HCT116 (cell line): ENCODE measurements at places on chromosomes 2 and 18. TPM values are rescaled to one million over a fixed set of nuclear protein-coding genes. Genes with fewer than 3 reads are reported as not detected.

Gene EML6
- total RNA-seq, result 6.6 TPM

Gene KRCC1
- 5.8 TPM for total RNA-seq

Gene GAL3ST2
- total RNA-seq, result 0.44 TPM

Gene PPP4R3B
- total RNA-seq, result 40.8 TPM

DNA sequence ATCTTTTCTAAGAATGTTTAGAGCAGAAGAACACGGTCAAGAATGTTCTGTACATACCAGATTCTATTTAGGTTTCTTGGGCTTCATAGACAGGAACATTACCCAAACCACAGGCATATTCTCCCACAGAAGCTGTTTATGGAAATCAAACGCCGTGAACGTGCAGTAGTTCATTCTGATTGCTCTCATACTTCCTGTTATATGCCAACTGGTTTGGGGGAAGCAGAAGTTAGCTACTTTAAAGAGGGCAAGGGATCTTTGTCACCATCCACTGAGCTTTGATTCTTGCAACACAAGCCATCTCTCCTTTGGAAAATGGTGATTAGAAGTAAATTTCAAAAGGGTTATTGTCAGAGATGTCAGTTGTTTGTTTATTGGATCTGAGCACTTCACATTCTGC is 182.2 kb upstream of the NRP2 start:
- no peak for DNase-seq
- H3K4me3 ChIP-seq, result no peak overlapping the region
- H3K27ac ChIP-seq, result no peak overlapping the region
- H3K27me3 ChIP-seq, result peaks cover 4% of the 10 kb centered on the region; the same call in 1 of the 2 replicates

DNA sequence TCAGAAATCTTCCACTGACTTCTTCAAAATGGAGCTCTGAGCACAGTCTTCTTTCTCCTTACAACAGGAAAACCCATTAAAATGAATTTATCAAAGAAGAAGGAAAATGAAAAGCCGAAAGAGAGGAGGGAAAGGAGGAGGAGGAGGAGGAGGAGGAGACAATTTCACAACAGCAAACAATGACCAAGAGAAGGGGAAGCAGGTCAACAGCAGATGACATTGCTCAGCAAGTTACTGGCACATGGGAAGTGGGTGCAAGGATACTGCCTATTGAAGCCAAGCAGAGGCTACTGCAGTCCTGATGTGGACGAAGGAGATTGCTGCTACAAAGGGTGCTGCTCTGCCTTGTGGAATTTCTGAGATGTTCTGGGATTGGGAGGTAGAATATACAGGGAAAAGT is 268.2 kb upstream of the FBXO11 start:
- H3K27me3 ChIP-seq, result no peaks in the 10 kb centered on the region
- no peak overlapping the region for H3K4me3 ChIP-seq
- H3K36me3 ChIP-seq, result no peaks in the 10 kb centered on the region
- no peak overlapping the region for H3K27ac ChIP-seq
- no peak for DNase-seq

DNA sequence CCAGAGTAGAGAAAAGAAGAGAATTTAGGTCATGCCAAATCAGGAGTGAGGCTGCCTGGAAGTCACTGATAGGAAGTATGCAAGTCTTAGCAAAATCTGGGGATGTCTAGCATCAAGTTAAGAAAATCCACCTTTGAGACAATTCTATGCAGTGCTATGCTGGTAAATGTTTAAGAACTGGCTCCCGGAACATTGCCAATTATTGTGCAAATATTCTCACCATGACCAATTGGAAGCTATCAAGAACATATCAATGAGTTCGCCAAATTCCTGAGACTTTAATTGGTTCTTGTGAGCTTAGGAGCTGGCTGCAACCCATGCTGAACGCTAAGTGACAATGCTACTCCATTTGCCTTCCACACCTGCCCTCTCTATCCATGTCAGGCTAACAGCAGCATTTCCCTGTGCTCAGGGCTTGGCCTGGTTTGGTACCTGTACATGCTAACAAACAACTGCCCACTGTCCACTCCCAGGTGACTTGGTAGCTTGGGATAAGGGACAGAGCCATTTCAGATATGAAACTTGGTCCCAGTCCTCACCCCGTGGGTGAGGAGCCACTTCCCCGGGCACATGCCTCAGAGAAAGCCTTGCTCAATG is 172.9 kb upstream of the KLHL29 start:
- DNase-seq, result no peak
- H3K27me3 ChIP-seq, result peaks cover 39% of the 10 kb centered on the region; the same call in 1 of the 2 replicates
- H3K4me3 ChIP-seq, result no peak overlapping the region

Gene ADGRF3
- total RNA-seq, result not detected

GRCh38 chr2:203022751-203023150 is 8.1 kb downstream of the NBEAL1 start:
- H3K36me3 ChIP-seq, result no peaks in the 10 kb centered on the region
- no peaks in the 10 kb centered on the region for H3K4me1 ChIP-seq
- no peaks in the 10 kb centered on the region for H3K27me3 ChIP-seq
- no peak overlapping the region for H3K27ac ChIP-seq

- no peak for DNase-seq
- no peaks in the 10 kb centered on the region for H3K36me3 ChIP-seq
- H3K27ac ChIP-seq, result no peak overlapping the region
- H3K4me1 ChIP-seq, result no peaks in the 10 kb centered on the region
- H3K27me3 ChIP-seq, result no peaks in the 10 kb centered on the region
Observed at GRCh38 chr2:120461092-120461491, 115.2 kb downstream of the INHBB start.

Gene DNAJC5G
- total RNA-seq, result 2.5 TPM

DNA sequence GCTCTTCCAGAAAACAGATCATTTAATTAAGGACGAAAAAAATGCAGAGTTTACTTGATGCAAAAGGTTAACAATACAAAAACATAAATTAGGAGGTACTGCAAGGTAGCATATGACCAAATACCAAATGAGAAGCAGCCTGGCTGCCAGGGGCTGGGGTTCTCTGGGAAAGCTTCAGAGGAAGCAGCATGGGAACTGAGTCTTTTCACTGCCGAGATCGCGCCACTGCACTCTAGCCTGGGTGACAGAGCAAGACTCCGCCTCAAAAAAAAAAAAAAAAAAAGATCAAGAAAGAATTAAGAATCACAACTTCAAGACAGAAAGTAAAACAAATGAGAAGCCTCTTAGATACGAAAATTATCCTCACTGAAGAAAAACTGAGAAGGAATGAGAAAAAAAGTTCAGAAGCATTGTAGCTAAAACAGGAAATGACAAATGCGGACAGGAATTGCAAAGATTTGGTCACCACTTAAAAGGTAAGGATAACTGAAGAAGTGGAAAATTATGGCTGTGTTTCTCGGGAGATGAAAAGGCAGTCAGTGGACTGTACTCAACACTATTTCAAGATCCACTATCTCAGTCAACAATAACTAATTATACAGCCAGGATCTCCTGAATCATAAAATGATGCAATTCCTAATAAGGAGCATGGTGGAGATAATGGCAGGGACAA is 4.3 kb downstream of the SEPTIN10 start:
- peak; percentile 62 for DNase-seq
- no peaks in the 10 kb centered on the region for H3K27me3 ChIP-seq
- H3K27ac ChIP-seq, result peak overlapping the region; percentile 77
- peaks cover 64% of the 10 kb centered on the region for H3K4me1 ChIP-seq

Gene SMAD2
- total RNA-seq, result 130 TPM

GRCh38 chr2:174606336-174606735 is 8.7 kb upstream of the WIPF1 start:
- no peak for DNase-seq
- H3K27me3 ChIP-seq, result no peaks in the 10 kb centered on the region
- H3K27ac ChIP-seq, result no peak overlapping the region
- no peaks in the 10 kb centered on the region for H3K4me1 ChIP-seq
- no peak overlapping the region for H3K4me3 ChIP-seq

DNA sequence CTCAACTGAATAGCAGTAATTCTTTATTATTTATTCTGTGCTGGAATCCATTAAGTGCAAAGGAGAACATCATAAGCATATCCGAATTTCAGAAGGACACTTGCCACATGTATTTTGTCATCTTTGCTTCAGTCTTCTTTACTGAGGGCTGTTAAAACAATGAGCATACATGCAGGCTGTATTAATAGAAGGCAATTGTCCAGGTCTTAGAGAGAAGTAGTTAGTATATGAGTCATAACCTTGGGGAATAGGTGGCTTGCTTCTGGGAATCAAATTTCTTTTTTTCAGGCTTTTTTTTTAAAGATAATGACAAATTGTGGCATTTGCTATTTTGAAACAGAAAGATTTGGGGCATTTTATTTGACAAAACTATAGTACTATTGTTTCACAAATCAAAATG is 773.5 kb downstream of the CNTNAP5 start:
- H3K4me3 ChIP-seq, result no peak overlapping the region
- no peaks in the 10 kb centered on the region for H3K27me3 ChIP-seq
- H3K27ac ChIP-seq, result no peak overlapping the region
- H3K36me3 ChIP-seq, result no peaks in the 10 kb centered on the region

DNA sequence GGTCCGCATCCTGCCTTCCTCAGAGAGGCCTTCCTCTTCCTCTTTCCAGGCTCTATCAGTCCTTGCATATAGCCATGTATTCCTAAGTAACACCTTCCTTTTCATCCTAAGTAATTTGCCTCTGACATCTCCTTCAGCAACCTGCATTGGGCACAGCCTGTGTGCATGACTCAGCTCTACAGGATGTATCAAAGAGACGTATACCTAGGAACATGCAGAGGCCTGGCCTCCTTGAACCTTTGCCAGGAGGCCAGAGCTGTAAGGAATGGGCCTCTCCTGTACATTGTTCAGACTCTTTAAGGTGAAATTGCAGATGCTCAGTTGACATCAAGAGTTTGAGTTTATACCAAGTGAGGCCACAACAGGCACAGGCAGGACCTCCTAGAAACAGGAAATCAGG is 76.0 kb upstream of the CELF4 start:
- no peak overlapping the region for H3K4me3 ChIP-seq
- DNase-seq, result no peak
- H3K36me3 ChIP-seq, result no peaks in the 10 kb centered on the region
- H3K27me3 ChIP-seq, result no peaks in the 10 kb centered on the region
- H3K27ac ChIP-seq, result no peak overlapping the region

Gene PER2
- total RNA-seq, result 18.7 TPM

DNA sequence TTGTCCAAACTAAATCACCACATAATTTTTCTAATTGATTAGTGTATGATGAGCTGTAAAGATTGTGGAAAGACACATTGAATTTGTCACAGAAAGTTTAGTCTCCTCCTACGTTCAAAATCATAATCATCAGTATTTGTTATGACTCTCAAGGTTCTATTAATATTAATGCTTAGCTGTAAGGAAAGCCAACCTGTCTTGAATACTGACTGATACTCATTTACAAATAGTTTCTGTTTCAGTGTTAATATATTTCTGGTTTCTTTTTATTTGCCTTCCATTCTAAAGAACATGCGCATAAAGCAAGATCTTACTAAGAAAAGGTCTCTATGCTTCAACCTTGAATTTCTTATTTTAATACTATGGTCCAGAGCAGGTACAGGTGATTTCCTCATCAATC is 55.1 kb downstream of the CPS1 start:
- no peaks in the 10 kb centered on the region for H3K36me3 ChIP-seq
- no peak overlapping the region for H3K4me3 ChIP-seq
- DNase-seq, result no peak
- H3K27ac ChIP-seq, result no peak overlapping the region
- H3K27me3 ChIP-seq, result no peaks in the 10 kb centered on the region
- H3K4me1 ChIP-seq, result no peaks in the 10 kb centered on the region

Gene PLGLB2
- 0.91 TPM for total RNA-seq

- H3K4me1 ChIP-seq, result no peaks in the 10 kb centered on the region
- H3K27ac ChIP-seq, result no peak overlapping the region
- DNase-seq, result no peak
- H3K27me3 ChIP-seq, result no peaks in the 10 kb centered on the region
- H3K4me3 ChIP-seq, result no peak overlapping the region
Observed at GRCh38 chr2:224838335-224838734, 122.2 kb upstream of the CCDC195 start.

- H3K4me3 ChIP-seq, result no peak overlapping the region
- DNase-seq, result no peak
- no peaks in the 10 kb centered on the region for H3K4me1 ChIP-seq
- H3K27me3 ChIP-seq, result 0 out of 2 replicates have a peak, but pooled peaks cover 3% of the 10 kb centered on the region
- no peak overlapping the region for H3K27ac ChIP-seq
Observed at GRCh38 chr2:199186301-199186751, 271.4 kb downstream of the SATB2 start.

- H3K36me3 ChIP-seq, result no peaks in the 10 kb centered on the region
- peaks cover 19% of the 10 kb centered on the region for H3K4me1 ChIP-seq
- no peak overlapping the region for H3K4me3 ChIP-seq
- no peaks in the 10 kb centered on the region for H3K27me3 ChIP-seq
- no peak for DNase-seq
Observed at GRCh38 chr2:20235655-20236305, 10.8 kb upstream of the SDC1 start.

DNA sequence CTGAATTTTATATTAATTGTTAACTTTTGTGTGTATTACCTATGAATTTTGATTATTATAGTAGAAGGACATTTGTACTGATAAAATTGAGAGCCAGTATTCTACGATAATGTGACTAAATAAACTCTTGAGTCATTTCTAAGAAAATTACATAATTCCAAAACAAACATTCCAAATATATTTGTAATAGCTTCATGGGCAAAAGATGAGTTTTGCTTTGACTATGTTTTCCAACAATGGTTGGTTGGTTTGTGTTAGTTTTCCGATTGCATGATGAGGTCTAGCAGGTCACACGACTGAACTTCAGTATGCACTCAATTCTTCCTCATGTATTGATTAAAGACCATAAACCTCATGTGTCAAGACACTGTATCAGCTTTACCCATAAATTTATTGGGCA is 71.7 kb upstream of the WDR75 start:
- no peak for DNase-seq
- no peak overlapping the region for H3K4me3 ChIP-seq
- H3K4me1 ChIP-seq, result peaks cover 10% of the 10 kb centered on the region

GRCh38 chr2:6113786-6114185 is 421.6 kb downstream of the SOX11 start:
- H3K27me3 ChIP-seq, result no peaks in the 10 kb centered on the region
- no peak for DNase-seq
- no peak overlapping the region for H3K27ac ChIP-seq
- H3K36me3 ChIP-seq, result no peaks in the 10 kb centered on the region
- H3K4me3 ChIP-seq, result no peak overlapping the region
- no peaks in the 10 kb centered on the region for H3K4me1 ChIP-seq

DNA sequence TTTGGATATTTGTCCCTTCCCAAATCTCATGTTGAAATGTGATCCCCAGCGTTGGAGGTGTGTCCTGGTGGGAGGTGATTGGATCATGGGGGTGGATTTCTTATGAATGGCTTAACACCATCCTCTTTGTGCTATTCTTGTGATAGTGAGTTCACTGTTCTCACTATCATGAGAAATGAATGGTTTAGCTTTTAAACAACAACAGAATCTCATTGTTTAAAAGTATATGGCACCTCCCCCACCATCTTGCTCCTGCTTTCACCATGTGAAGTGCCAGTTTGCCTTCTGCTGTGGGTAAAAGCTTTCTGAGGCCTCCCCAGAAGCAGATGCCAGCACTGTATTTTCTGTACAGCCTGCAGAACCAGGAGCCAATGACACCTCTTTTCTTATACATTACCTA is 38.1 kb downstream of the KIAA1328 start:
- H3K27ac ChIP-seq, result no peak overlapping the region
- H3K36me3 ChIP-seq, result no peaks in the 10 kb centered on the region
- no peaks in the 10 kb centered on the region for H3K27me3 ChIP-seq
- no peak for DNase-seq
- no peaks in the 10 kb centered on the region for H3K4me1 ChIP-seq

Gene ASAP2
- total RNA-seq, result 16.5 TPM

GRCh38 chr2:10282611-10283105 is 20.0 kb upstream of the HPCAL1 start:
- no peak for DNase-seq
- peak overlapping the region; percentile 28 for H3K4me3 ChIP-seq
- peaks cover 78% of the 10 kb centered on the region for H3K4me1 ChIP-seq
- no peaks in the 10 kb centered on the region for H3K36me3 ChIP-seq
